CD4-positive, alpha-beta T cell treated with Interferon gamma for 1 hour (primary cell): ENCODE measurements at places on chromosomes 2 and 18.
A peak's percentile ranks its signal among the peaks of the same experiment; 100 is the strongest.

GRCh38 chr2:75928093-75928492 lies 217.4 kb upstream of the GCFC2 start:
- DNase-seq, result no peak

DNA sequence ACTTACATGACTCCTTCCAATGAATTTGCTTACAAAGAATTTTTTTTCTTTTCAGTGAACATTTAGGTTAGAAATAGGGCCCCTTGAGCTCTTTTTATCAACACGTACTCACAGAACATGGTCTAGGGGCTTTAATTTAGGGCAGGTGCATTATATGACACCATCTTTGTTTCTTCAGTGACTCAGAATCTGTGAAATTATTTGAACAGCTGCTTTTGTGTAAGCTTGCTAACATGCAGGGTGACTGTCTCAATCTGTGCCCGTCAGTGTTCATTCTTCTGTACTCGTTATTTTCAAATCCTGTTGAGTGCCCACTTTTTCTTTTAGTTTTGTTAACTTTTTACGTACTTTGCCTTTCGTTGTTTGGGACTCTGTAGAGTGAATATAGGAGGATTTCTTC lies 52.8 kb upstream of the CABYR start:
- DNase-seq, result no peak

GRCh38 chr2:84865181-84865783 lies 15.6 kb downstream of the TRABD2A start:
- DNase-seq, result no peak

- DNase-seq, result no peak
These were observed 40.9 kb downstream of the DSG2 start for GRCh38 chr18:31538837-31539236.

- no peak for DNase-seq
These were observed 250.3 kb upstream of the TCF4 start for GRCh38 chr18:55838319-55838718.

DNA sequence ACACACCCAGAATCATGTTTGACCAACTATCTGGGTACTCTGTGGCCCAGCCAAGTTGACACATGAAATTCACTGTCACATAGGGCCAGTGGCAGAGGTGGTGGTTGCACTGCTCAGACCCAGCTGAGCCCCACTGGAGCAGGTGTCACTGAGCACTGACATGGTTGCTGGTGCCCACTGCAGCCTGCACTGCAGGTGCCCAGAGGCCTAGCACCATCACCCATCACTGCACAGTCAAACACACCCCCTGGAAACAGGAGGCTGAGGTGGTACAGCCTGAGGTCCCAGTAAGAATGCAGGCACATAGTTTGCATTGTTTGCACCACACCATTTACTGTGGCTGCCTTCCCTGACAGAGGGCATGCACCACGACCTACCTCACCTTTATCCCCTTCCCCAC lies 278.7 kb upstream of the MGAT5 start:
- DNase-seq, result no peak

DNA sequence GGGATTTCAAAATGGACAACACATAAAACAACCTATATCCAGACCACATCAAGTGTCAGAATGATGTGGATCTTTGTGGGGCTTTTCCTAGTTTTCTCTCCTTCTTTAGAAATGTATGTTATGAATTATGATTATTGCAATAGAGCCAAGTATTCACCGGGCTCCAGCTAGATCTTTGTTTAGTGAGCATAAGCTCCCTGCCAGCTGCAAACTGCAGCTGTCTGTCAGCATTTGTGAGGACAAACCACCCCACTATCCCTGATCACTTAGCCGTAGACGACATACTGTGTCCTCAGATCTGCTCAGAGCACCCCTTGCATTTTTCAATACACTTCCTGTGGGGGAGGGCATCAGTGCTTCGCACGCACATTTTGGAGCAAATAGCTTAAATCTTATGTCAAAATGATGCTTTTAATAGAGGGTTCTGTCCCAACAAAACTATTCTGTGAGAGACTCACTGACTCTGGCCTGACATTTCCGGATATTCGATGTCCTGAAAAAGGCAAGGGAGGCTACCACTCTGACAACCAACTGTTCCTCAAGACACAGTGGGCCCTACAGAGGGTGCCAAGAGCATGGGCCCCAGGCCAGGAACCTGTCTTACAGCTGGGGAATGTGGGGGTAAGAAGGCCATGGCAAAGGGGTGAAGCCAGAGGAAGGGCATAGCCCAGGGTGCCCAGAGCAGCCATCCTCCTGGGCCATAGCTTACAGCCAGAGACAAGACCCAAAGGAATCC lies 346.0 kb downstream of the ARHGAP15 start:
- DNase-seq, result no peak

- no peak for DNase-seq
These were observed 66.2 kb downstream of the MAIP1 start for GRCh38 chr2:200021449-200022114.

GRCh38 chr18:48336332-48336731 lies 72.9 kb downstream of the ZBTB7C start:
- no peak for DNase-seq

GRCh38 chr18:68406761-68407160 lies 308.1 kb downstream of the TMX3 start:
- DNase-seq, result no peak

DNA sequence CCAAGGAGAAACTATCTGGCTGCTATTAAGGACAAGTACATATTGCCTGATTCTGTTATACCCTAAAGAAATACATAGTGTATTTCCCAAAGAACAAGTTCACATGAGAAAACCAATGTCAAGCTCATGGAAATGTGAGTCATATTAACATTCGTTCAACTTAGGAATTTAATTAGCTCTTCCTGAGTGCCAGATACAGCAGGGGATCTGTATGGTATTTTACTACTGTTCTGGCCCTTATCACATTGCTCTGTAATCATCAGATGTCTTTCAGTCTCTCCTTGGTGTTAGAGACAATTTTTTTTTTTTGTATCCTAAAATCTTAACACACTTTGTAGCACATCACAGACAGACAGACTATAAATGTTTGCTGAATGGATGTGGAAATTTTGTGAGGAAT lies 395.0 kb upstream of the CRIM1 start:
- no peak for DNase-seq

- no peak for DNase-seq
These were observed 2.1 kb downstream of the HK2 start for GRCh38 chr2:74835831-74836674.

- DNase-seq, result no peak
These were observed 736.6 kb upstream of the ZEB2 start for GRCh38 chr2:145256551-145256950.

DNA sequence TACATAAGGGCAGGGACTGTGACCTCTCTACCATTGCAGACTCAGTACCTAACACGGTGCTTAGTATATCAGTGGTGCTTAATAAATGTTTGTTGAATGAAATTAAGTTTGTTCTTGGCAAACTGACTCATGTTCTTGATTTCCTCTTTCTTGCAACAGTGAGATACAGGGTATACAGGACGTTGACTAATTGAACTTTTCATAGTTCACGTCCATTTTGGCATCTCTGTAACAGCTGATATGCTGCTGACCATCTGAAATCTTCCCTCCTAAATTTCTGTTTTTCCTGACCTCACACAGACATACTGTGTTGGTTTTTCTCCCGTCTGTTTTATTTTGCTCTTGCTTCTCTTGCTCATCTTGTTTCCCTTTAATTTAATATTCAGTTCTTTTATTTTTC lies 44.2 kb downstream of the LHCGR start:
- no peak for DNase-seq

GRCh38 chr2:135840601-135841000 lies 3.6 kb upstream of the LCT start:
- no peak for DNase-seq

DNA sequence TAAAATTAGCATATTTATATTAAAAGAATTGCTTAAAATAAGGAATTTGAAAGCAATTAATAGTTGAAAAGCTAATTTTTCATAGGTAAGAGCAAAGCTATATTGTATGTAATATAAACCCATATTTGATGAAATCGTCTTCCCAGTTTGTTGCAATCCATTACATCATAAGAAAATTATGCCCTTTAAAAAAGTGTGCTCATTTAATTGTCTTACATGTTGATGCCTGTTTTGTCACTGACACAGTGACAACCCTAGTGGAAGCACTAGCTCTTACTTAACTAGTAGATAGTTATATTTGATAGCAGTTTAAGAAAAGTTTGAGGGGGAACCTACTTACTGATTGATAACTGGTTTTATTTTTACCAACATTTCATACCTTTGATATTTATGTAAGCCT lies 30.0 kb upstream of the IL18RAP start:
- no peak for DNase-seq

- DNase-seq, result no peak
These were observed 21.9 kb downstream of the PPP3R1 start for GRCh38 chr2:68230241-68231060.

DNA sequence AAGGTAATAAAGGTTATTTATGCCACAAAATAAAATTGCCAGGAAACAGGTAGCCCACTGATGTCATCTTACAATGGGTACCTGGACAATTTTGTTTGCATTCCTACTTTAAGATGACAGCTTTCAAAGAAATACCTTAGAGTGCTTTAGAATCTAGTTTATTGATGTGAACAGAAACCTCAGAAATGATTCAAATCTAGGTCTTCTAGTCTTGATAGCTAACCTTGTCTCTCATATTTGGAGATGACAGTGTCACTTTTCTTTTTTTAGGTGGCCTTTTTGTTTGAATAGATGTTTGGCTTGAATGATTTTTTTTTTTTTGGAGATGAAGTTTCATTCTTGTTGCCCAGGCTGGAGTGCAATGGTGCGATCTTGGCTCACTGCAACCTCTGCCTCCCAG lies 69.1 kb downstream of the PIK3C3 start:
- no peak for DNase-seq

DNA sequence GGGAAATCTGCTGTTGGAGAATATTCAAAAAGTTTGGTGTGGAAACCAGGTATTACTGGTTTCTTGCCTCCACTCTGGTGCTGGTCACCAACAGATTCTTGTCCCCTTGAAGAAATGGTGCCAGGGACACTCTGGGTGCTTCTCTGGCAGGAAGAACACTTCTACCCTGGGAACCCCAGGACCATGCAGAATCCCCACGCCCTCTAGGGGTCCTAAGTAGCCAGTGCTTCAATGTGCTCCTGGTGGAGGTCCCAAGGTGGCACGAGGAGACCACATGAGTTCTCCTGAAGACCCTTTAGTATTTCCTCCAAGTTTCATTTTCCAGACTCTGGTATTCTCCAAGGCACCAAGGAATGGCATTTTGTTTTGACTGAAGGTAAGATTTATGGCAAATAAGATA lies 380.6 kb downstream of the TSN start:
- no peak for DNase-seq

- DNase-seq, result no peak
These were observed 641.7 kb downstream of the CBLN2 start for GRCh38 chr18:71902482-71902881.

DNA sequence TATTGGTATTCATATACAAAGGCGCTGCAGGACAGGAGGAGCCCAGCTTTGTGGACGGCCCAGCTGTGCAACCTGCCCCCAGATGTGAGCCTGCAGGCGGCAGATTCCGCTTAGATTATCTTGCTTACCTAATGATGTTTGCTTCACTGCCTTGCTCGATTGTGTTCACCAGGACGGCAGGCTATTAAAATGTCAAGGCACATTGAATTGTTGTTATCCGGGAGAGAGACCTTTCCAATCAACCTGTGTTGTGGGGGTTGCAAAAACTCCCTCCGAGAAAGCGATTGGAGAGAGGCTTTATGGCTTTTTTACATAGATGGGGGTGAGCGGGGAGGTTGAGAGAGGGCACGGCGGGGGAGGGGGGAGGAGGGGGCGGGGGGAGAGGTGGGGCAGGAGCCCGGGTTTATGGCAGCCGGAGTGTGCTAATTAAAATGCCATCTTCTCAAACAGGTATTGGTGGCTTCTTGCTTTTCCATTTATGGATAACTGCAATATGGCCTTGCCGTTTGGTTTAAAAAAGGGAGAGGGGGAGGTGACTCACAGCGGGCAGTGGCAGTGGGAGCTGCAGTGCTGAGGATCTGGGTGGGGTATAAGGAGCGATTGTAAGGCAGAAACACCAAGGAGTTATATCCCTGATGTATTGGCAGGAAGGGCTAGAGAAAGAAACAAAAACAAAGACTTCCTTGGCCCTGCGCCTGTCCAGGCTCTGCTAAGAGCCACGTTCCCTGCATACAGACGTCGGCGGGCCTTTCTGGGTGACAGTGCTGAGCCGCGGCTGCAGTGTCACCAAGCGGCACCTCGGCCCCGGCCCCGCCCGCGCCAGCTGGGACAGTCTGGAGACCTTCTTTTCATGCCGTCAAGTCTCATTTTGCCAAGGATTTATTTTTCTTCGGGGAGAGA lies 97.2 kb downstream of the INSIG2 start:
- peak; percentile 32 for DNase-seq

- DNase-seq, result peak; percentile 3
These were observed 9.6 kb upstream of the ITPRIPL1 start for GRCh38 chr2:96315400-96316071.

DNA sequence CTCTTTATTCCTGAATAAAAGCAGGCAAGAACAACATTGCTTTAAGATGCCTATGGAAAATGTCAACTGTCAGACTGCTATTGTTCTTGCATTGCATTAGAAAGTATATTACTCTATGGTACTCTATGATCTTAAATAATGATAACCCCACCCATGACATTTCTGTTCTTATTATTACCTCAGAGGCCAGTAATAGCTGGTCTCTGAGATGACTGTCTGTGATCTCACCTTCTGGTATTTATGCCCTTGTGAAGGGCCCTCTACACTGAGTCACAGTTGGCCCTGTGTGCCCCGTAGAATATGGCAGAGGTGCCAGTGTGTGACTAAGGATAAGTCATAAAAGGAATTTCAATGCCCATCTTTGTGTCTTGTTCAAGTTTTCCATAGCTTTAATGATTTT lies 61.0 kb downstream of the SPP2 start:
- no peak for DNase-seq

GRCh38 chr18:55440988-55441387 lies 147.0 kb downstream of the TCF4 start:
- DNase-seq, result no peak

GRCh38 chr2:60432035-60432601 lies 121.3 kb downstream of the BCL11A start:
- no peak for DNase-seq

- no peak for DNase-seq
These were observed 73.9 kb upstream of the TTN start for GRCh38 chr2:178881075-178881474.
